ENCODE measurements at places on chromosomes 4 and X. TPM values are rescaled to one million over a fixed set of nuclear protein-coding genes. Genes with fewer than 3 reads are reported as not detected.
A peak's percentile ranks its signal among the peaks of the same experiment; 100 is the strongest.

GAGE13 gene
- not detected for total RNA-seq

- DNase-seq, result peak; percentile 37
Measured at GRCh38 chrX:154799556-154800348, 5.5 kb downstream of the MPP1 start.

DNA sequence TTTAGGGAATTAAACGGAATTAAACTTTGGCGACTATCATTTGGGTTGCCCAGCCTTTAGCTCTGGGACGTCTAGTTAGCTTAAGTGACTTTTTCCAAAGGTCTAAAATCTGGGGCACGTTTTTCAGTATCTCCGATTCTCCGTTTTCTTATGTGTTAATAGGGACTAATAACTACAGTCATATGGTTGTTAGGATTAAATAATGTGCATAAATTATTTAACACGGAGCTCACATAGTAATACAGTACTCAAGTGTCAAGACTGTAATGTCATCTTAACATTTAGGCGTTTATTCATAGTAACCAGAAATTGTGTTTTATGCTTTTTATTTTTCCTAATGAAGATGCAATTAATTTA is 466 bp upstream of the CCNA2 start:
- no peak for DNase-seq

- no peak for DNase-seq
Measured at GRCh38 chr4:109185548-109185947, 116.9 kb downstream of the COL25A1 start.

GRCh38 chr4:8705161-8706145 is 112.9 kb downstream of the CPZ start:
- no peak for DNase-seq

DNA sequence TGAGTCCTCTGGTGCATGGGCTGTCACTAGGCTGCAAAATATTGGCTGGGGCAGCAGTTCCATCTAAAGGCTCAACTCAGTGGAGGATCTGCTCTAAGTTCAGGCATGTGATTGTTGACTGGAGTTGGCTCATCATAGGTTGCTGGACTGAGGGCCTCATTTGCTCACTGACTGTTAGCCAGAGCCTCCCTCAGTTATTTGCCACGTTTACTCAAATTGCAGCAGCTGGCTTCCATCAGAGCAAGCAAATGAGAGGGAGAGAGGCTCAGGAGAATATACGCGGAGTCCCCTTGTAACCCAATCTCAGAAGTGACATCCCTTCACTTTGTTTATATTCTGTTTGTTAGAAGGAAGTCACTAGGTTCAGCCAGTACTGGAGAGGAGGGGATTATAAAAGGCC is 54.1 kb downstream of the BMP3 start:
- no peak for DNase-seq

DNA sequence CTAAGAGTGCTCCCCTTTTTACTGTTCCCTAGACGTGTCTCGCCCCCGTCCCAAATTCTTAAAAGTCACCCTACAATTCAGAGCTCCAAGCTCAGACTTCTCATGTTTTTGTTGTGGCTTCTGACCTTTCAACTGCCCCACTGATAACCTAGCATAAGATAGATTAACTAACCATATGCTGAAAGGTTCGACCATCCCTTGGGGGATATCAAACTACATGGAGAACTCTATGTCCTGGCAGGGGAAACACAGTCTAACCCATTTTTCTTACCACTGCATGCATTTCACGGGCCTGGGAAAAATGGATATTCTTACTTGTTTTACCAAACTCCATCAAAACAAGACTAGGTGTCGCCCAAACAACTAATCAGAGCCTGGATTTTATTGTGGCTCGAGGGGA is 236.4 kb upstream of the MID1 start:
- no peak for DNase-seq

DNA sequence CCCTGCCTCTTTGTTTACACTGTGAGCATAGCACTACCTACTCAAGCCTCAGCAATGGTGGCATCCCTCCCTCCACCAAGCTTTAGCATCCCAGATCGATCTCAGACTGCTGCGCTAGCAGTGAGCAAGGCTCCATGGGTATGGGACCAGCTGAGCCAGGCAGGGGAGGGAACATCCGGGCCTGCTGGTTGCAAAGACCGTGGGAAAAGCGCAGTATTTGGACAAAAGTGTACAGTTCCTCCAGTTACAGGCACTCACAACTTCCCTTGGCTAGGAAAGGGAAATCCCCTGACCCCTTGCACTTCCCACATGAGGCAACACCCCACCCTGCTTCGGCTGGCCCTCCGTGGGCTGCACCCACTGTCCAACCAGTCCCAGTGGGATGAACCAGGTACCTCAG is 26.5 kb downstream of the EGF start:
- no peak for DNase-seq

DRD5 gene
- total RNA-seq, result not detected

- no peak for DNase-seq
Measured at GRCh38 chr4:133588306-133588705, 439.2 kb downstream of the PCDH10 start.

PAK3 gene
- total RNA-seq, result 12.5 TPM

DNA sequence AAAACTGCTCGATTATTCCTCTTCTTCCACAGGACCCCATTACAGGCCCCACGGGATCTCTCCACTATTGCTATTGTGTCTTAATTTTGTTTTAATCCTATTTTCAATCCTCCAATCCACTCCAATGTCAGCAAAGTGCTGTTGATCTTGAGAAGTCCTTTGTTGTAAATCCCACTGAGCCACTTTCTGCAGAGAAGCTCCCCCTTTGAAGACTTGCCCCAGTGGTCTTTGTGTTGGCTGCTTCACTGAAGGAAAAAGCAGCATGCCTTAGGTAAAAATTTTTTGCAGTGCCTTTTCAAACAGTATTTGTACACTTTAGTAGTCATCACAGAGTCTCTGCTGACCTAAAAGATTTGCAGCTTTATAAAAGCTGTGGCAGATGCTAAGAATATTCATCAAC is 252.0 kb upstream of the SLC7A11 start:
- DNase-seq, result no peak

MCUB gene
- total RNA-seq, result 18.5 TPM

GRCh38 chr4:78772526-78773091 is 3.5 kb upstream of the BMP2K start:
- DNase-seq, result no peak

DNA sequence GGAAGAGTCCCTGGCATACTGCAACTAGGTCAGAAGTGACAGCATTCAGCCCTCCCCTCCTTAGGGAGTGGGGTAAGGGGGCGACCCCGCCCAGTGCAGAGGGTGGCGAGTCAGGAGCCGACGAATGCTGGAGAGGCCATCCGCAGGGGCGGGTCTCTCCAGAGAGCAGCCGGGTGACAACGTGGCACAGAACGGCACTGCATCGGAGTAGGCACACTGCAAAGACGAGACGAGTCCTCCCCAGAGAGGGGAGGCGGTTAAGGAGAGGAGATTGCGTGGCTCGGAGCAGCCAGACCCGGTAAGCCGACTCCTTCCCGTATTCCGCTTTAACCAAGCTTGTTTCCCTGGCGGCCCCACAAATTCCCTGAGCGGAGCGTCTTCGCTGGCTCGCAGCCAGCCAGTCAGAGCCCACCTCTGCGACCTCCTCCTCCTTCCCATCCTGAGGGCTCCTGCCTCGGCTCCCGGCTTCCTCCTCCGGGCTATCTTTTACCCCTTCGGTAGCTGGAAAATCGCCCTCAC is 54.9 kb downstream of the LINC00632 start:
- DNase-seq, result no peak

SMS gene
- total RNA-seq, result 116 TPM

DNA sequence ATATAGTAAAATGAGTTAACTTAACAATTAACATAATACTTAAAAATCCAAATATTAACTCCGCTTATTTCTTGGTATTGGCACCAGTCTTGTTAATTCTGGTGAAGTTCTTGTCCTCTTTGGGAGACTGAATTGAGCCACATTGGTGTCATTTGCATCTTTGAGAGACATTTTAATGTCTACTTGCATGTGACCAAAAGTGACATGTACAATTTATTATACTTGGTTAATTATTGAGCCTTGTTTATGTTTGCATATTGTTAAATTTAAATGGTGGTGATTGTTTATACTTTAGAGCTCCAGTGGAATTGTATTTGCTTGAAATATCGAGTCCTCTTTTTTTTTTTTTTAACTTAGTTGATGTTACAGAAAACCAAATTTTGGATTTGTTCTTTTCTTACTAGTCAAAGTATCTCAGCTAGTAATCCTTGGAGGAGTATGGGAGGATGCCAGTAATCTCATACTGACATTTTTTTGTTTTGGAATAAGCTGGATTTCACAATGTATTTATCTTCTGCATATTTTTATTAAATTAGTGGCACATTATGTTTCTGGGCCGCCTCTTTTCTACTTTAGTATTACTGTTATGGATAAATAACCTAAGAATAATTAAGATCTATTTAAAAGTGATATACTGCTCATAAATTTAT is 3.9 kb downstream of the SPCS3 start:
- no peak for DNase-seq

All from prostate gland (tissue), 2 donors.